H4 (cell line): ENCODE measurements at places on chromosomes 7 and 10. TPM values are rescaled to one million over a fixed set of nuclear protein-coding genes. Genes with fewer than 3 reads are reported as not detected.

DNA sequence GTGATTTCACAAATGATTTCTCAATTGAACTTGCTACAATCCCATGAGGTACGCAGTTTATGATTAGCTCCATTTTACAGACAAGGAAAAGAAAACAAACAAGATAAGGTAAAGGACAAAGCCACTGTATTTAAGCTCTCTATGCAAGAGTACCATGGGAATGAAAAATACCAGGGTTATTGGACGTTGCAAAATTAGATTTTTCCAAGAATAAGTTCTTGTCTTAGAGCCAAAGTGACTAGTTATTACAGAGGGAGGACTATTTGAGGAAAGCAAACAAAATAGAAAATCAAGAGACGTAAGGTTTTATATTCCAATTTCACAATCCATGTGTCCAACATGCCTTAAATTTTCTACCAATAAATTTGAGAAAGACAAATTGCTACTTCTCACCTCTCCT, 97.9 kb upstream of the PTN start:
- DNase-seq, result no peak

DNA sequence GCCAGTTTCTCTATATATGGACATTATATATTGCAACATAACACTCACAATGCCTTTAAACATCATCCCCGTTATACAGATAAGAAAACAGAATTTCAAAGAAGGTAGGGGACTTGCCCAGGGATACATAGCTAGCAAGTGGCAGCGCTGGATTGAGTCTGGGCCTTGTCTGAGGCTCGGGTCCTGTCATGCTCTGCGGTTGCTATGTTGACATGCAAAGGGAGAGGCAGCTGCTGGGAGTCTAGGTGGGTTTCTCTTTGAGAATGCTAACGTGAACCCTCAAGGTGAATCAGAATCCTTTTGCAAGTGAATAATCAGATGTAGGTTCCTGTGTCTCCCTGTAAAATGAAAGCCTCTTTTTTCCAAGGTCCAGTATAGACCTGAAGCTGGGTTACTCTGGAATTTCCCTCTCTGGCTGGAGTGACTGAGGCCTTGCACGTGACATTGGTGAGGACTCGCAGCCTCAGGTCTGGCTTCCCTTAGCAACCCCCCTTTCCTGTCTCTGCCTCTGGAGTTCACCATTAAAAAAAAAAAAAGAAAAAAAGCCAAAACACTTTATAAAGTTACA, 38.9 kb downstream of the TCF7L2 start:
- DNase-seq, result no peak

DNA sequence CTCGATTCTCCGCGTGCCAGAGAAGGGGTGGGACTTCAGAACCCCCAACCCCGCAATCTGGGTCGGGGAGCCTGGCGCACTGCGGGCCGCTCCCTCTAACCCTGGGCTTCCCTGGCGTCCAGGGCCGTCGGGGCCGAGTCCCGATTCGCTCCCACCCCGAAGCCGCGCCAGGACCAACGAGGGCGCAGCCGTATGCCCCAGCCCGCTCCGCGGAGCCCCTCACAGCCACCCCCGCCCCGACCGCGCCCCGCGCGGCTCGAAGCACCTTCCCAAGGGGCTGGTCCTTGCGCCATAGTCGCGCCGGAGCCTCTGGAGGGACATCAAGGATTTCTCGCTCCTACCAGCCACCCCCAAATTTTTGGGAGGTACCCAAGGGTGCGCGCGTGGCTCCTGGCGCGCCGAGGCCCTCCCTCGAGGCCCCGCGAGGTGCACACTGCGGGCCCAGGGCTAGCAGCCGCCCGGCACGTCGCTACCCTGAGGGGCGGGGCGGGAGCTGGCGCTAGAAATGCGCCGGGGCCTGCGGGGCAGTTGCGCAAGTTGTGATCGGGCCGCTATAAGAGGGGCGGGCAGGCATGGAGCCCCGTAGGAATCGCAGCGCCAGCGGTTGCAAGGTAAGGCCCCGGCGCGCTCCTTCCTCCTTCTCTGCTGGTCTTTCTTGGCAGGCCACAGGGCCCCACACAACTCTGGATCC, at the start of gene LEP:
LEP (plus strand) TSS at position 583 of the 691 bp plus-strand sequence. CDS start 10,741 bp downstream, outside the sequence.
- DNase-seq, result no peak

Gene SPDYE8
- total RNA-seq, result not detected in 2 replicates

Gene GOLGA7B
- total RNA-seq, result 0.04 and 0.08 TPM in 2 replicates

GRCh38 chr7:151839451-151839921, 37.4 kb downstream of the PRKAG2 start:
- no peak for DNase-seq

GRCh38 chr7:28479507-28479947, 67.2 kb downstream of the CREB5 start:
- no peak for DNase-seq

GRCh38 chr7:121456785-121457359, 60.8 kb upstream of the FAM3C start:
- no peak for DNase-seq

- no peak for DNase-seq
Observed at GRCh38 chr10:15505329-15505728, 134.2 kb upstream of the FAM171A1 start.

Gene FGF8
- not detected in 2 replicates for total RNA-seq

Gene SPACDR
- total RNA-seq, result 0.84 and 1.0 TPM in 2 replicates

GRCh38 chr7:27690649-27691048, 28.0 kb upstream of the HIBADH start:
- no peak for DNase-seq

- peak; percentile 98 for DNase-seq
Observed at GRCh38 chr7:66281678-66282590, 76.8 kb downstream of the TPST1 start.

GRCh38 chr7:71506822-71507221, 374.9 kb downstream of the GALNT17 start:
- no peak for DNase-seq

DNA sequence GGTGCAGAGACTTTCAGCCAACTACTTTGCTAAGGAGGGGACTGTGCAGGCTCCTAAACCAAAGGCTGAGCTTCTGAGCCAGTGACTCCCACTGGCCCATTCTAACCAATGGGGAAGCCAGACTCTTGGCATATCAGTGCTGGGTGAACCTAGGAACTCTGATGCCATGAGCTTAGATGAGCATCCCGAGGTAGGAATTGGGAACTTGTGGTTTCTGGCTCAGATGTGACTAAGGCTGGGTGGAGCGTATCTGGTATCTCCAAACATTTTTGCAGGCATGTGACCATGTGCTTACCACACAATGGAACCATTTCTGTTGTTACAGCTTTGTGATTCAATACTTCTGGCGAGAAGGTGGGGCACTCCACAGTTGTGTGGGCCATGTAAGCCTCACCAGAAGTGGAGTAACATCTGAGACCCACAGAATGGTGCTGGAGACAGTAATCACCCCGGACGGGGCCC, 2.5 kb upstream of the AVPI1 start:
- peak; percentile 96 for DNase-seq

- no peak for DNase-seq
Observed at GRCh38 chr7:37016064-37016878, 292.0 kb upstream of the AOAH start.
